Camera-type eye (tissue), 1 donor: ENCODE measurements at places on chromosomes 7 and 10. TPM values are rescaled to one million over a fixed set of nuclear protein-coding genes. Genes with fewer than 3 reads are reported as not detected.

Gene DNAJC12
- total RNA-seq: 7.9 TPM

Gene TMEM176A
- total RNA-seq: 15.6 TPM

Gene CALML5
- total RNA-seq: 3.3 TPM

Gene IL2RA
- 0.44 TPM for total RNA-seq

Gene LDB1
- total RNA-seq: 78.5 TPM

Gene GET4
- 40.3 TPM for total RNA-seq

Gene TMEM178B
- total RNA-seq: 16.5 TPM

Gene SLC16A12
- total RNA-seq: 4.4 TPM

Gene UNCX
- total RNA-seq: 1.3 TPM

Gene TFPI2
- total RNA-seq: 57.5 TPM

Gene TMEM270
- total RNA-seq: not detected

Gene SLF2
- 64.1 TPM for total RNA-seq

Gene TET1
- 55.9 TPM for total RNA-seq
